A549 (cell line): ENCODE measurements at places on chromosomes 2 and 18.

- DNase-seq, result no peak
Measured at GRCh38 chr18:23958036-23958435, 56.5 kb upstream of the TTC39C start.

- DNase-seq, result no peak
Measured at GRCh38 chr2:105912081-105912480, 167.4 kb downstream of the NCK2 start.

GRCh38 chr2:200591308-200591707, 5.5 kb downstream of the AOX1 start:
- DNase-seq, result no peak

DNA sequence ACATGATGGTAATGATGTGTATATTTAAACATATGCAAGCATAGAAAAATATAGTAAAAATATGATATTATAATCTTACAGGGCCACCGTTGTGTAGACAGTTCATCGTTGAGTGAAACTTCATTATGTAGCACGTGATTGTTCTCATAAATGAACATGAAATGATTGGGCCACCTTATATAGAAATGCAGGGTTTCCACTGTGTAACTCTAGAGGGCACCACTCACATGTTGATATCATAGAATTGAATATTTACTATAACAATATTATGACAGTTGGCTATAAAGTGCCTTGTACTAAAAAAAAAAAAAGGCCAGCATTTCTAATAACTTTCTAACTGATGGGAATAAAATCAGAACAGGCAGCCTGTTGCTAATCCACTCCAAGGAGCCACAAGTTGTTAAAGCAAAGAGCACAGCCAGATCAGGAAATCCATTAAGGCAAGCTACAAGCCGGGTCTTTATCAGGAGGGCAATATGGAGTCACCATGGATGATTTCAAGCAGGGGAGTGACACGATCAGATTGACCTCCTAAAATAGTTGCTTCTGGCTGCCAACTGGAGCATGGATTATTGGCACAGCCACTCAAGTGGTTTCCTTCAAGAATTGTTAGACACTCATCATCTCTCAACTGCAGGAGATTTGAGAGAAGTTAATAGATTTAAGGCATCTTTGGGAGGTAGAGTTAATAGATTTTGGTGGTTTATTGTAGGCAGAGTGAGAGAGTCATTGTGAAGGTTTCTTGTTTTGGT, 16.7 kb downstream of the IL1F10 start:
- DNase-seq, result no peak

DNA sequence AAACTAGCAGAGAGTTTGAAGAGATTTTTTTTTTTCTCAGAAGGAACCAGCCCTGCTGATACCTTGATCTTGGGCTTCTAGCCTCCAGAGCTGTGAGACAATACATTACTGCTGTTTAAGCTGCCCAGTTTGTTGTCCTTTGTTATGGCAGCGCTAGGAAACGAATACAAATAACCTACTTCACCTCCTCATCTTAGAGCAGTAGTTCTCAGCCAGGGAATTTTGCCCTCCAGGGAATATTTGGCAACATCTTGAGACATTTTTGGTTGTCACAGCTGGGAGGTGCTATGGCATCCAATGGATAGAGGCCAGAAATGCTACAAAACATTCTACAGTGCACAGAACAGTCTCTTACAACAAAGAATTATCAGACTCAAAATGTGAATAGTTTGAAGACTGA, 43.9 kb upstream of the BCL11A start:
- DNase-seq, result peak; percentile 19

- no peak for DNase-seq
Measured at GRCh38 chr18:79608069-79608468, 71.5 kb upstream of the CTDP1 start.

DNA sequence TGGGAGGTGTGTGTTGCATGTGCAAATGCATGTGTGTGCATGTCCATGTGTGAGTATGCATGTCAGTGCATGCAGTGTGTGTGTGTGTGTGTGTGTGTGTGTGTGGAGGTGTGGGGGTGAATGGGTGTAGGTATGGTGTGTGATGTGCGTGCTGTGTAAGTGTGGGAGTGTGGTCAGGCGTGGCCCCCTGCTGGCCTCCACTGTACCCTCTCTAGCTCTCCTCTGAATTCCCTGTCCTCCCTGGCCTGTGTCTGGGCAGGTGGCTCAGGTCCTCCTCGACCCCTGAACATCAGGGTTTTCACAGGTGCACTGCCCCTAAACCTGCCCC, 230.2 kb downstream of the CELF4 start:
- no peak for DNase-seq

DNA sequence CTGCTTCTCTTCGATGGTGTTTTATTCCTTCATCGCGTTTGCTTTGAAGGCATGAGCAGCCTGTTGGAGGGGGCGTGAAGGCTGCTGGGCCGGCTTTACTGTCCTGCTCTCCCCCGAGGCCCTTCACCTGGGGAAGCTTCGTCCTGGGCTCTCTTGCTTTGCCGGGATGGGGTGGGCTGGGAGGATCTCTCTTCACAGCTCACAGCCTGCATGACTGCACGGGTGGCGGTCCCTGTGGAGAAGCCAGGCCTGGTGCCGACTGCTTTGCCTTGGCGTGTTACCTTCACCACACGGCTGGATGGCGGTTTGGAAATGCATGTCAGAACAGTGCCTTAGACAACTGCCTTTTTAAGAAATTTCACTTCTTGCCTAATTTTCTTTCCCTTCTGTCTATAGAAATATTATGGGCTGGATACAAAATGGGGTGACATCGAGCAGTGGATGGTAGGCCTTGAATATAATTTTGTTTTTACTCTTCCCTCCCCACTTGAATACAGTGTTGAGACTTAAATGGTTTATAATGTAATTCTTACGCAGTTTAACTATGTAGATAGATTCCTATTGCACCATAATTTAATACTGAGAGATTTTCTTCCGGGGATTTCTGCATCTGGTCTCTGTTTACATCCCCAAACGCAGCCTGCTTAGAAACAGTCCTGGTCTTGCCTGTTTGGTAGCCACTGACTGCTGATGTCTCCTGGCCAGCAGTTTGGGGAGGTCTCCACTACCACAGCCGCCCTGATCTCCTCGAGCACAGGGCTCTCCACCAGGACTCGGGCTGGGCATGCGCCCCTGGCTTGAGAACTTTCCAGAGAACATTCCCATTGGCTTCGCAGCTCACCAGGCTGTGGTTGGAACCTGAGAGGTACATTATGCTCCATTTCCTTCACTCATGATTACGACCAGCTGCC, 81.0 kb upstream of the RBM44 start:
- DNase-seq, result no peak
